ENCODE measurements at places on chromosomes 1 and 21. TPM values are rescaled to one million over a fixed set of nuclear protein-coding genes. Genes with fewer than 3 reads are reported as not detected.

Gene UBL4B
- total RNA-seq = not detected

Gene SERPINC1
- total RNA-seq = not detected

Gene USH2A
- total RNA-seq = not detected

Gene MEGF6
- 27.1 TPM for total RNA-seq

Gene GBP4
- total RNA-seq = 5.1 TPM

Measured in esophagus squamous epithelium (tissue), 5 donors.